Chondrocyte (in vitro differentiated cells): ENCODE measurements at places on chromosomes 4 and X. TPM values are rescaled to one million over a fixed set of nuclear protein-coding genes. Genes with fewer than 3 reads are reported as not detected.

GRCh38 chr4:28106155-28106554, 1245.5 kb downstream of the STIM2 start:
- DNase-seq = no peak
- no peak overlapping the region for H3K4me3 ChIP-seq
- H3K36me3 ChIP-seq = no peaks in the 10 kb centered on the region
- peaks cover 8% of the 10 kb centered on the region for H3K27me3 ChIP-seq
- no peaks in the 10 kb centered on the region for H3K4me1 ChIP-seq

DNA sequence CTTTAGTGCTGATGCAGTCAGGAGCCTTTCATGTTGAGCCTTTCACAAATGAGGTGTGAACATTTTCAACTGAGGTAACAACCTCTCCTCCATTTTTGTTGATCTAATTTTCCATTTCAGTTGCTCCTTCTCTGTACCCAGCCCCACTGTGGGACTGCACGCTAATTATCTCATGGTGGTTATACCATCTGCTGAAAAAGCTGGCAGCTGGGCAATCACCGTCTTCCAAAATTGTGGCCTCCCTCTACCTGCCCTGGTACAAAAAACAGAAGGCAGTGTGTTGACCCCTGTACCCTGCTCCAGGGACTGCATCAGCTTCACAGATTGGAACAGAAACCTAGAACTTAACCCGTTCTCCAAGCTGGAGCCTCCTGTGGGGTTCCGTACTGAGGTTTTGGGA, 72.4 kb upstream of the LONRF3 start:
- no peak for DNase-seq
- no peak overlapping the region for H3K27ac ChIP-seq
- H3K27me3 ChIP-seq = peaks cover 4% of the 10 kb centered on the region
- no peaks in the 10 kb centered on the region for H3K36me3 ChIP-seq
- no peaks in the 10 kb centered on the region for H3K4me1 ChIP-seq
- no peak overlapping the region for H3K4me3 ChIP-seq

DNA sequence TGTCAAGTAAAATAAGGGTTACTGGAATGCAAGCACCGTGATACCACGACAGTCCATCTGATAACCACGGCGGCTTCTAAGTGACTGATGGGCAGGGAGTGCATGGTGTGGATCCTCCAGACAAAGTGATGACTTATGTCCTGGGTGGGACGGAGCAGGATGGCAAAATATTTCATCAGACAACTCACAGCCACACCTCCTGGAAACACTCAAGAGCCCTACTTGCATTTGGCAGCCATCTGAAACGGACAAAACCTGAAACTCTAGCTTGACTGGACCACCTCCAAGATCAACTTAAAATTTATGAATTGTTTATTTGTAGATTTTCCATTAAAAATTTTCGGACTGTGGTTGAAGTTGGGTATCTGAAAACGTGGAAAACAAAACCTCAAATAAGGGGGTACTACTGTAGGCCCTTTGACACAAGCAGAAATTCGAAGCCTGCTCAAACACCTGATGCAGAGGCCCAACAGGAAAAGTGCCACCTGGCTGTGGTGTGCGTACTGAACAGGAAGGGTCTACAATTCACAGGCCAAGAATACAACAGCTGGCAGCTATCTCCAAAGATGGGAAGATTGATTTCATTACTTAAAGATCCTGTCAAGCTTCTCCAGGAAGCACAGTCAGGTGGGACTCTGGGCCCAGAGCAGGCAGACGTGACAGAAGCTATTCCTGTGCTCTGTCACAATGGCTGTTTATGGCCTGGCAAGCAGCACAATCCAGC, 26.0 kb downstream of the LRIT3 start:
- H3K4me3 ChIP-seq = no peak overlapping the region
- no peaks in the 10 kb centered on the region for H3K27me3 ChIP-seq
- DNase-seq = no peak
- H3K4me1 ChIP-seq = peaks cover 5% of the 10 kb centered on the region

GRCh38 chr4:58225460-58225859, 1115.3 kb upstream of the IGFBP7 start:
- no peak overlapping the region for H3K27ac ChIP-seq
- H3K27me3 ChIP-seq = no peaks in the 10 kb centered on the region
- no peaks in the 10 kb centered on the region for H3K4me1 ChIP-seq
- DNase-seq = no peak
- no peaks in the 10 kb centered on the region for H3K36me3 ChIP-seq

DNA sequence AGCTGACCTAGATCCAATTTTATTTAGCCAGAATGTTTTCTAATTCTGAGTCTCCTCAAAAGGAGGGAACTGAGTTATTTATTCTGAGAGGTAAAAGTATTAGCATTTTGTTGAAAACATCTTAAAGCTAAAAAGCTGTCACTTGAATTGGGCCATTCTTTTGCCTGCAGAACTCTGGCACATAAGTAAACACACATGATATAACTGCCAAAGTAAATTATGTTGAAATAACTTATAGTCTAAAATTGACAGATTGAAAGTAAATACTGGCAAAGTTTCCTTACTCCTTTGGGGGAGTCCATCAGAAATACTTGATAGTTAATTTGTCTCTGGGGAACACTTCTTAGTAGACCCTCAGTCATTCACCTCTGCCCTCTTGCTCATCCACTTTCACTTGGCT, 38.3 kb upstream of the SLC25A4 start:
- H3K4me3 ChIP-seq = no peak overlapping the region
- H3K36me3 ChIP-seq = peaks cover 2% of the 10 kb centered on the region
- peaks cover 6% of the 10 kb centered on the region for H3K27me3 ChIP-seq
- H3K4me1 ChIP-seq = no peaks in the 10 kb centered on the region
- H3K27ac ChIP-seq = no peak overlapping the region

DNA sequence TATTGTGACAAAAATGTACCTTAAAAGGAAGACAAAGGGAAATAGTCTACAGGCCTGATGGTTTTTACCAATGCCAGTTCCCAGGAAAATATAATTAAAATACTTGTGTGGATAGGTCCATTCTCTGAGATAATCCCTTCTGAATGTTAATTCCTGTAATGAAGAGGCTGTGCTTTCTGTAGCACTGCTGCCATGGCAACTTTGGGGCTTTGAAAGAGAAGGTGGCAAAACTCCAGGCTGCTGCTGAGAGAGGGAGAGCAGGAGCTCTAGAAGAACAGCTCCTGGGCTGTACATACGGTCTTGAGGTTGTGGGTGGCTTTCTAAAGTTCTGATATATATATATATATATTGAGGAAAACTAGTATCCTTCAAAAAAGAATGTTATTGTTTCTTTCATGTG, 125.4 kb downstream of the PDLIM5 start:
- no peaks in the 10 kb centered on the region for H3K27me3 ChIP-seq
- H3K4me1 ChIP-seq = peaks cover 66% of the 10 kb centered on the region
- DNase-seq = no peak
- peak overlapping the region; percentile 30 for H3K27ac ChIP-seq
- peaks cover 9% of the 10 kb centered on the region for H3K36me3 ChIP-seq

DNA sequence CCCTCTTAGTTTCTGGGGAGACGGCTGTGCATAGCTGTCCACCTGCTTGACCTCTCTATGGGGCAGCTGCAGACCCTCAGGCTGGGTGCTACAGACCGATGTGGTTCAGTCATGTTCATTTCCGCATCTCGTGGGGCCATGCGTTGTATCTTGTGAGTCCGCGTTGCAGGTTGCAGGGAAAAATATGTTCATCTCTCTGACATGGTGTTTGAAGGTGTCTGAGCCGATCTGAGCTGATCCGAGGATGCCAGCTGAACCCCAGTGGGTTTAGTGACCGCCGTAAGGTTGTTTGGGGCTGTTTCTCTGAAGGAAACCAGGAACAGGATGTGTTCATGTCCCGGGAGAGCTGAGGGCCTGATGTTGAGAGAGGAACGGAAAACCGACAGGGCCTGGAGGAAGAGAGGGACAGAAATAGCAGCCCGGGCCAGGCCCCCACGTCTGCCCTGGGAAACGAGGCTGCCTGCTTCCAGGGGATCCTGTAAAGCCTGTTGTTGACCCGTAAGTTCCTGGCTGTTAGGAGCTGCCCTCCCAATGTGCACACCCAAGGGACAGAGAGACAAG, 9.8 kb upstream of the P2RY8 start:
- no peak overlapping the region for H3K4me3 ChIP-seq
- peaks cover 4% of the 10 kb centered on the region for H3K27me3 ChIP-seq
- DNase-seq = no peak
- H3K36me3 ChIP-seq = no peaks in the 10 kb centered on the region

GRCh38 chr4:180081072-180081471, 2162.1 kb upstream of the TENM3 start:
- H3K4me3 ChIP-seq = no peak overlapping the region
- no peaks in the 10 kb centered on the region for H3K4me1 ChIP-seq
- H3K27ac ChIP-seq = no peak overlapping the region

- peaks cover 2% of the 10 kb centered on the region for H3K36me3 ChIP-seq
- H3K27me3 ChIP-seq = peaks cover 5% of the 10 kb centered on the region
- H3K4me3 ChIP-seq = no peak overlapping the region
- DNase-seq = no peak
- H3K27ac ChIP-seq = no peak overlapping the region
Observed at GRCh38 chr4:185958094-185958747, 110.7 kb upstream of the TLR3 start.

DNA sequence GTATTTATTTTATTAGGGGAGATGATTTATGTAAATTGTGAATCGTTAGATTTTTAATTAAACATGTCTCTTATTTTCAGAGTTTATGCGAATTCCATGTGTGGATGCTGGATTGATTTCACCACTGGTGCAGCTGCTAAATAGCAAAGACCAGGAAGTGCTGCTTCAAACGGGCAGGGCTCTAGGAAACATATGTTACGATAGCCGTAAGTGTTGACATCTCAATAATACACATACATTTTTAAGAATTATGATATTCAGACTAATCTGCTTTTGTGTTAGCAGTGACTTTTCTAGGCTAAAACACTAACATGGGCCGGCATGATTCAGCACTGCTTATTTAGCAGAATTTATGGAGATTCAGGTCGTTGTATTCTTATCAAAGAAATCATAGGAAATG, 91.2 kb downstream of the RAP1GDS1 start:
- H3K36me3 ChIP-seq = peaks cover 8% of the 10 kb centered on the region
- no peak for DNase-seq
- H3K4me3 ChIP-seq = no peak overlapping the region
- peaks cover 8% of the 10 kb centered on the region for H3K4me1 ChIP-seq

DNA sequence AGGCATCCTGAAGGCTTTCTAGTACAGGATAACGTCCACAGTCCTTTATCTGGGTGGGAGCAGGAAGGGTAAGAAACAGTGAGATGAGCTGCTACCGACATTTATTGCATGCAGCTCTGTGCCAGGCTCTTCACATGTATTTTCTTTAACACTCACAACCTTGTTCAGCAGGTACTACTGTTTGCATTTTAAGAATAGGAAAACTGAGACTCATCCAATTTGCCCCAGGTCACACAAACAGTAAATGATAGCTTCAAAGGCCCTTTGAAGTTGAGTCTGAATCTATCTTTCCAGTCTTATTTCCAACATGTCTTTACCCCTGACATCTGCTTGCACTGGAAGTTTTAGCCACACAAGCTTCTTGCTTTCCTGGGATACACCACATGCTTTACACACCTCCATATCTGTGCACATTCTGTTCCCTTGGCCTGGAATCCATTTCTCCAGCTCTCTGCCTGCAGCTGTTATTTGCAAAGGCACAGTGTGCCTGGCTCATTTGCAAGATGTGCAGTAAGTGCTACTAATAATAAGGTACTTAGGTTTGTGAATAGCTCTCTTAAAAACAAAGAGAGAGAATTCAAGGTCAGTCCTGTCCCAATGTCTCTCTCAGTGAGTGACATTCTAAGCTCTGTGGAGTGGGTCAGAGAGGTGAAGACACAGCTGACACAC, 61.2 kb downstream of the METTL14 start:
- peaks cover 16% of the 10 kb centered on the region for H3K4me1 ChIP-seq
- no peak for DNase-seq
- peaks cover 44% of the 10 kb centered on the region for H3K36me3 ChIP-seq
- H3K27me3 ChIP-seq = no peaks in the 10 kb centered on the region
- no peak overlapping the region for H3K4me3 ChIP-seq

- DNase-seq = no peak
- no peak overlapping the region for H3K27ac ChIP-seq
- no peaks in the 10 kb centered on the region for H3K27me3 ChIP-seq
- H3K36me3 ChIP-seq = peaks cover 2% of the 10 kb centered on the region
- H3K4me3 ChIP-seq = no peak overlapping the region
- peaks cover 2% of the 10 kb centered on the region for H3K4me1 ChIP-seq
Observed at GRCh38 chr4:128770807-128771206, 38.7 kb upstream of the JADE1 start.

- H3K27me3 ChIP-seq = no peaks in the 10 kb centered on the region
- no peaks in the 10 kb centered on the region for H3K36me3 ChIP-seq
- DNase-seq = no peak
- no peak overlapping the region for H3K27ac ChIP-seq
- no peak overlapping the region for H3K4me3 ChIP-seq
Observed at GRCh38 chr4:1765409-1766072, 27.6 kb upstream of the FGFR3 start.

- no peak overlapping the region for H3K4me3 ChIP-seq
- H3K27ac ChIP-seq = peak overlapping the region; percentile 58
- no peak for DNase-seq
Observed at GRCh38 chr4:38080061-38080974, 120.1 kb downstream of the PTTG2 start.

DNA sequence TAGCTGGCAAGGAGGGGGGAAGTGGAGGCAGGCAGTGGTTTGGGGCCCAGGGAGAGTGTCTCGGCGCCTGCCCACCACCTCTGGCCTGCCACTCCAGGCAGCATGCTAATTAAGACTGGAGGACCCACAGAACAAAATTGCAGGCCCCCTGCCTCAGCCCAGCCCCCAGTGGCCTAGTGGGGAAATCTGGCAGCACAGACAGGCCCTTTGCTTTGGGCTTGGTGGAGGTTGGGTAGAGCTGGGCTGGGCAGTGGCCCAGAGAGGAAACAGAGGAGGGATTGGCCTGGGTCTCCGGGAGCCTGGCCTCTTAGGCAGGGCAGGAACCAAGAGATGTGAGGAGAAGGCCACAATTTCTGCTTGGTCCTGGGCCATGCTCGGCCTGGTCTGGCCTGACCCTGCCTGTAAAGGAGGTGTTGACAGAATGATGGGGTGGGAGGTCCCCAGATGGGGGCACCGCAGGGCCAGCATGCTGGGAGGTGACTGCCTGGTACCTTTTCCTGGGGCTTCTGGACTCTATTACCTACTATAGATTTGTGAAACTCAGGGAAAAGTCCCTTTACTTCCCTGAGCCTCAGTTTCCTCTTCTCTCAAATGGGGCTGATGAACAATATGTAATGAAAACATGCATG, 92.4 kb upstream of the PJA1 start:
- H3K27ac ChIP-seq = no peak overlapping the region
- no peak for DNase-seq
- H3K27me3 ChIP-seq = peaks cover 7% of the 10 kb centered on the region
- no peak overlapping the region for H3K4me3 ChIP-seq
- no peaks in the 10 kb centered on the region for H3K4me1 ChIP-seq

GRCh38 chrX:67574696-67575095, 30.9 kb downstream of the AR start:
- no peak overlapping the region for H3K27ac ChIP-seq
- no peaks in the 10 kb centered on the region for H3K27me3 ChIP-seq
- H3K4me3 ChIP-seq = no peak overlapping the region
- H3K4me1 ChIP-seq = no peaks in the 10 kb centered on the region

Gene CENPE
- 4.3 to 10.6 TPM (median 8.2 TPM) in 3 replicates for total RNA-seq

Gene TLR8
- not detected in 3 replicates for total RNA-seq

Gene HELT
- not detected in 3 replicates for total RNA-seq

Gene LSM6
- total RNA-seq = 14.1 to 17.5 TPM (median 15.3 TPM) in 3 replicates

Gene TLR1
- total RNA-seq = 0.15 to 1.1 TPM (median 0.38 TPM) in 3 replicates

Gene PRDM5
- 9.3 to 14.0 TPM (median 10.6 TPM) in 3 replicates for total RNA-seq

Gene SHOX
- total RNA-seq = 0.15 TPM in 1 of 3 replicates, not detected in the others

Gene MAGEB10
- total RNA-seq = not detected in 3 replicates

Gene WDR13
- 87.7 to 92.9 TPM (median 92.3 TPM) in 3 replicates for total RNA-seq

Gene PRKG2
- not detected in 3 replicates for total RNA-seq
